ENCODE measurements at places on chromosomes 12 and 14.

GRCh38 chr14:95238487-95239298 is 81.0 kb downstream of the CLMN start:
- no peak for DNase-seq

DNA sequence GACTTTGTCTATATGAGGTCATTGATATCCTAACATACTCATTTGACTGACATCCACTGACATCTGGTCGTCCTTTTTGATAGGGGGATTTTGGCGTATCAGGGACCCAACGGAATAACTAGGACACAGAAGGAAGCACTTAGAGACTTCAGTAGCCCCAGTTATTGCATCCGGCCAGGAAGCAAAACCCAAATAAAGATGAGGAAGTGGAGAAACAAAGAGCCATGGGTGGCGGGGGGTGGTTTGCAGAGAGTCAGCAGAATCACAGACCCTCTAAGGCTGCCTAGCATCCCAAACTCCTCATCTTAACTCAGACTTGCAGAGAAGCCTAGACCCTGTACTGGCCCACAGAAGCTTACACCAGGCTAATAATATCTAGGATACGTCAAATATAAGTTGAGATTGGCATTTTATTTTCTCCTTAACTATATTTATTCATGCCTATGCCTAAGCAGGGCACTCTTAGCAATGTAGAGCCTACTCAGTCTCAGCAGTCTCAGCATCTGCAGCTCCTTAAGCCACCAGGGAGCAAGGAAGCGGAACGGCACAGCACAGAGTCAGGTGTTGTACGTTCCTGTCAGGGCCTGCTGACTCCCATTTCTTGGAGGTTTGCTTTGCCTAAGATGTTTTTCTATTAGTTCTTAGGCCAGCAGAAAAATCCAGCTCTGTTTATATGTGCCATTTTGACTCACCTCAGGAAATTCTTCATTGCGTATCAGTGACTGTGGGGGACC is 45.1 kb downstream of the KCNA1 start:
- no peak for DNase-seq

GRCh38 chr12:73984552-73984951 is 553.1 kb upstream of the ATXN7L3B start:
- no peak for DNase-seq

DNA sequence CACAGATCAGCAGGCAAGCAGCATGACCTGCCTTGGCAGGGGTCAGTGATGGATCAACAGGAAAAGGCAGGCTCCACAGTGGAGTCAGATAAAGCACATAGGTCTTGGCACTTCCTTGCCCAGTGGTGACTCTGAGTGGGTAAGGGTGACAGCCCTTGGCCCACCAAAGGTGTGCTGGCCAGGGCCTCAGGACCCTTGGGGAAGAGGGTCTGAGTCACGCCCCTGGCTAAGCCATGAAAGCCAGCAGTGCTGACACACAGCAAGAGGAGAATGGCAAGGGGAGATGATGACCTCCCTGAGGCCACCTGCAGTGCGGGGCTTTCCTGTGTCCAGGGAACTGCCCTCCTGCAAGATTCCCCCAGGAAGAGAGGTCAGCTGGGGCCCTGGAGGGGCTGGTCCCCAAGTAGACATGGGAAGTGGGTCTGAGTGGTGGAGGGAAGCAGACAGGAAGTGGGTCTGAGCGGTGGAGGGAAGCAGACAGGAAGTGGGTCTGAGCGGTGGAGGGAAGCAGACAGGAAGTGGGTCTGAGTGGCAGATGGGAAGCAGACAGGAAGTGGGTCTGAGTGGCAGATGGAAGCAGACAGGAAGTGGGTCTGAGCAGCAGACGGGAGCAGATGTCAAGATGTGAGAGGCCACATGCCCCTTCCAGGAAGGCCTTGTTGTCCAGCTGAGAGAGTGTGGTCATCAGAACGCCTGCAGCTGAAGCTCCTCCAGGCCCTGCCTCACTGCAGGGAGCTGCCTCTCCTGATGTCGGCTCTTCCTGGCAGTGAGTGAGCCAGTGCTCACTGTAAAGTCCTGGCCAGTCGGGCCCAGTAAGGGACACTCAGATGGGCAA is 34.8 kb downstream of the DIO3 start:
- no peak for DNase-seq

- DNase-seq: peak; percentile 17
These were observed 486.7 kb downstream of the APAF1 start for GRCh38 chr12:99131751-99132199.

- no peak for DNase-seq
These were observed 14.3 kb upstream of the KRT5 start for GRCh38 chr12:52534482-52534881.

DNA sequence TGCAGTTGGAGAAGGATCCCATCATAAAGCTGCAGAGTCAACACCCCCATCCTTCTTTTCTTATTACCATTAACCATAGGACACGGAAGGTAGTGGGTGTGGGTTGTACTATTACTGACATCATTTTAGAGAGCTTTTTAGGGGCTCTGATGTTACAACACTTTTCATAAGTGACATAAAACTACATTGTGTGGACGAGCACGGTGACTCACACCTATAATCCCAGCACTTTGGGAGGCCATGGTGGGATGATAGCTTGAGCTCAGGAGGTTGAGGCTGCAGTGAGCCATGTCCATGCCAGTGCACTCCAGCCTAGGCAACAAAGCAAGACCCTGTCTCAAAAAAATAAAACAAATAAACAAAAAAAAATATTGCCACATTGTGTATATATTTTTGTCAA is 167.1 kb downstream of the DUSP6 start:
- no peak for DNase-seq

DNA sequence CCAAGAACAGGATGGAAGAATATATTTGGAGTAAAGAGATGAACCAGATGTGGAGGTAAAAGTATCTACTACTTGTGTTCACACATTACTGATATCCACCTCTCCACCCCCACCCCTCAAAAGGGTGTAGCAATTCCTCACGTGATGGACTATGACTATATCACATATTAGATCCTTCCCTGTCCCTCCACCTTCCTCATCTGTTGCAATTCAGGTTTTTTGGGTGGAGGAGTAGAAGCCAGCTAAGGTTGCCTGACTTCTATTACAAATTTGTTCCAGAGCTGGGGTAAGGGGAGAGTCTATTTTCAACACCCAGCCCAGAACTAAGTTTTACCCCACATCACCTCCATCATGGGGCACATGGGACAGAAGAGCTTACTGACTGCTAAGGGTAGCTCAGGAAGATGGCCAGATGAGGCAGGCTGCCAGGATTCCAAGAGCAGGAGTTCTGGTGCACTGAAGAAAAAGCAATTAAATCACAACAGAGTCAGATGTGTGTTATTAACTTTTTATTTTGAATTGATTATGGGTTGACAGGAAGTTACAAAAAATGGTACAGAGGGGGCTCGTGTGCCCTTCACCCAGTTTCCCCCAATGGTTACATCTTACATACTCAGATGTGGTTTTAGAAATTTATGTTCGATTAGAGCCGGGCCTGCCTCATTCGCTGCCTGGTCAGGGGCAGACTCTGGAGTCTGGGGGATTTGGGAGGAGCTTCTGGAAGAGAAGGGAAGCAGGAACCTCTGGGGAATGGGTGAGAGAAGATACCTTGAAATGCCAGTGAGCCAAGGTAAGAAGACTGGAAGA is 2.1 kb downstream of the RNASE13 start:
- no peak for DNase-seq

DNA sequence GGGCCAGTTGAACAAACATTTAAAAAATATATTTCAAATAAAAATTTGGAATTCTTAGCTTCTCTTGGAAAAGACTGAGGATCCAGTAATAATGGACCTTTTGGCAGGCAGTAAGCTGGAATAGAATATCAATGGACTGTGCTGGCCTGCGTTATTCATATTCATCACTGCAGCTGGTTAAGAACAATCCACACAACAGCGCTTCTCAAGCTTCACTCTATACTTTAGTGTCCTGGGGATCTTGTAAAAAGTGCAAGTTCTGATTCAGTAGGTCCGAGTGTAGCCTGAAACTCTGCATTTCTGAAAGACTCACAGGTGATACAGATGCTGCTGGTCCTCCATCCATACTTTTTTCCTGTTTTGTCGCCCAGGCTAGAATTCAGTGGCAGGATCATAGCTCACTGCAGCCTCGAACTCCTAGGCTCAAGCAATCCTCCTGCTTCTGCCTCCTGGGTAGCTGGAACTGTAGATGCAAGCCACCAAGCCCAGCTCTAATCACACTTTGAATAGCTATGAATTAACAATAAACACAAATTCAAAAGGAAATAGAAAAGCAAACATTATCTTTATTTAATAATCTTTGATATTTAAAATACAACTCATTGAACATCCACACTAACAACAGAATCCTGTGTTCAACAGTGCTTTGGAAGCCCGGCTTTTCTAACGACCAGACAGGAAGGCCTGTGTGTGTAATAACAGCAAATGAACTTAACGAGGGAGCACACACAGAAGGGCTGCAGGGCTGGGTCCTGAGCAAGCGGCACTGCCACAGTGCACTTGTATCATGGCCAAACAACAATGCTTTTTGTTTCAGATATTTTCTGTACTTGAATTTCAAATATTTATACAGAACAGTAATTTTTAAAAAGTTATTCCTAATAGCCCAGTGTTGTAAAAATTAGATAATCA is 18.4 kb upstream of the TRIP11 start:
- no peak for DNase-seq

DNA sequence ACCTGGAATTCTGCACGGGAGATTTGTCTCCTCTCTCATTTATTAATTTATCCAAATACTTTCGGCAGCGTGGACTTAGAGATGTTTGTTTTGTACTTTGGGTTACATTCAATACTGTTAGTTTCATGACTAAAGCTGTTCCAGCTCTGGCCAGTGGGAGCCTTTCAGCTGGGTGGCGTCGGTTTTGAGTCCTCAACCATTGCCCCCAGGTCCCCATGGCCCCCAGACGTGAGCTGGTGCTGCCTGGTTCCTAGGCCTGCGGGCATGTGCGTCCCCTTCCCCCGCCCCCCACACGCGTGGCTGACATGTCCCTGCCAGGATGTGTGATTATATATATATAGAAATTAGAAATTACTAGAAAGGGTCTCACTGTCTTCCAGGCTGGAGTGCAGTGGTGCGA is 48.2 kb downstream of the KIF26A start:
- no peak for DNase-seq

GRCh38 chr14:30596935-30597334 is 25.2 kb upstream of the SCFD1 start:
- no peak for DNase-seq

- no peak for DNase-seq
These were observed 45.5 kb downstream of the MVK start for GRCh38 chr12:109619002-109619604.

DNA sequence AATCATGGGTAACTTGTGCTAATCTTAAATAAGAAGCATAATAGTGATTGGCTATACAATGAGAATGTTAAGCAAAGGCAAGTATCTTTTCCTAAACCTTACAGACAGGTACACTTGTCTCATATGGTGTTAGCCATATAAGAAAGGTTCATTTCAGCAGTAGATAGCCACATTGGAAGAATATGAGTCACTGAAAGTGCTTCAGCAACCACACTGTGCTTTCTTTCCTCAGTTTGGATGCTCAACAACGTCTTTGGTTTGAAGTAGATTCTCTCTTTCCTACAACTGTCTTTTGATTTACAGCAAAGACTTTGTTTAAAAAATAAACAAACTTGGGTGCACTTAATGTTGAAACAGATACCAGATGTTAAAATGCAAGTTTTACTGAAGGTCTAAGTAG is 8.9 kb downstream of the DDHD1 start:
- no peak for DNase-seq

- no peak for DNase-seq
These were observed 53.0 kb downstream of the IFNG-AS1 start for GRCh38 chr12:68042212-68042699.

GRCh38 chr12:70513426-70513825 is 123.8 kb downstream of the PTPRB start:
- no peak for DNase-seq

DNA sequence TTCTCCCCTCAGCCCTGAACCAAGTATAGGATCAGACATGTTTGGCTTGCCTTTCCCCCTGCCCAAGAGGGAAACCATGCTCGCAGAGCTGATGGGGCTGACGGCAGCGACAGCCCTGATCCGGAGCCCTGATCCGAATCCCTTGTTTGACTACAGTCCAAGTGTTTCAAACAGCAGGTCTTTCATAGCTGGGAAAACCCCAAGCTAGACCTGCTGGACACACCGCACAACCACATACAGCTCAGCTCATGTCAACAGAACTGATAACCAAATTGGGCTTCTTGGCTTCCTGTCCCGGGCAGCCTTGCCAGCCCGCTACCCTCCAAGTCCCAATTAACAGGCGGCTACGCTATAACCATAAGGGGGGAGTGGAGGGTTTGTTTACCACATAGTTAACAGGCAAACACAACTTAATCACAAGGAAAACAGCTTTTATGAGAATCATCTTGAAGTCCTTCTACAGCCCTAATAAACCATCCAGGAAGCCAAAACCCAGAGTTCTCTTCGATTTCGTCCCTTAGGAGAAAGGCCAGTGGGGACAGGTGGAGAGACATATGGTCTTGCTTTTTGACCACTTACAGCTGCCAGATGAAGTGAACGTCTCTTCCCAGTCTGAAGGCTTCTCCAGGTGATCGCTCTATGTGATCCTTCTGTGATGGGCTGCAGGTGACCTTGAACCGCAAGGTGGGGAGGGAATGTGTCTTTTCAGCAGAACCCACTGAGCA is 64.5 kb upstream of the MANSC4 start:
- DNase-seq: no peak

DNA sequence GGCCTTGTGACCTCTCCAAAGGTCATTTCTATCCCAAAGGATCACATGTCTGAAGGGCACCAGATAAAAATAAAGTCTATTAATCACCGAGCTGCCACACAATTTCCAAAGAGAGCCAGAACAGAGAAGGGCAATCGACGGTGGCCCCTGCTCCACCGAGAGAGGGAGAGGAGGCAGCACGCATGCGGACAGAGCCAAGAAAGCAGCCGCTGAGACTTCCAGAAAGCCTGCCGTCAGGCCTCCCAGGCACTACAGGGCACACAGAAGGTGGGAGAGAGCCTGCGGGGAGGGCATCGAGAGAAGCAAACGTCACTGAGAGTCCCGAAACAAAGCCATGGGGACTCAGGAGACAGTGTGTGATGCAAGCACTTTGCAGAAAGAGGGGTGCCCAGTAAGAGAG is 182.0 kb downstream of the DPF3 start:
- DNase-seq: no peak

DNA sequence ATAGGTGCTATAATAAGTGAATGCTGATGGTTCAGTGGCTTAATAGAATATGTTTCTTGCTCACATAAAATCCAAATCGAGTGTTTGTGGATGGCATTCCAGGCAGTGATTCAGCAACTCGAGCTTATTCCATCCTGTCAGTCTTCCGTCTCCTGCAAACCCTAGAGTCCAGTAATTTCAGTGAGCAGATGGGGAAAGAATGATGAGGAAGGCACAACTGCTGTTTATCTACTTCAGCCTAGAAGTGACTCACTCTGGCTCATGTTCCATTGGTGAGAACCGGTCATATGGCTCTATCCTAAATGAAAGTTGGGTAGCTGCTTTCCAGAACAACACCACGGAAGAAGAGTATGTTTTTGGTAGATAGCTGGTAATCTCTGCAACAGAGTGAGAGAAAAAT is 421.8 kb upstream of the PDE3A start:
- peak; percentile 81 for DNase-seq

- no peak for DNase-seq
These were observed 5.6 kb downstream of the ZNF385A start for GRCh38 chr12:54378796-54379397.

GRCh38 chr12:114404926-114405518 is 922 bp downstream of the TBX5 start:
- DNase-seq: no peak

GRCh38 chr12:27623645-27624044 is 72.6 kb upstream of the REP15 start:
- DNase-seq: no peak
